ENCODE measurements at places on chromosomes 1 and 21.

DNA sequence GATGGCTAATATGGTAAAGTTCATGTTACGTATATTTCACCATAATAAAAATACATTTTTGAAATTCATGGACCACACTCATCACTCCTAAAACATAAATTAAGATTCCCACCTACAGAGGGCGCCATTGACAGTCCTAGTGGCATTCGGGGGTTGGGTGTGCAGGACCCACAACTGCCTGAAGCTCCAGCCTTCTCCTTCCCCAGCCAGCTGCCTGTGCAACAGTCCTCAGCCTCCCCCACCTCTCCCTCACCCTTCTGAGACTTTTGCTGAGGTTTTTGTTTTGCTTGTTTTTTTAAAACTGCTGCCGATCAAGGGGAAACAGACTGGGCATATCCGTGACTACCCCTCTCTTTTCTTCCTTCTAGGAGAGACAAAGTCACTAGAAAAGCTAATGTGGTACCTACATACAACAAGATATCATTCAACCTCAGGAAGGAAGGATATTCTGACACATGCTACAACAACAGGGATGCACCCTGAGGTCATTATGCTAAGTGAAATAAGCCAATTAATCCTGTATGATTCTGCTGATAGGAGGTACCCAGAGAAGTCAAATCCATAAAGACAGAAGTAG is 9.2 kb upstream of the EVA1C start:
- DNase-seq: peak; percentile 56

- DNase-seq: no peak
Measured at GRCh38 chr1:78250201-78250600, 204.4 kb downstream of the GIPC2 start.

- DNase-seq: peak; percentile 29
Measured at GRCh38 chr1:232353001-232353400, 276.9 kb downstream of the SIPA1L2 start.

- DNase-seq: no peak
Measured at GRCh38 chr1:208763971-208764370, 519.8 kb upstream of the PLXNA2 start.

GRCh38 chr1:28592321-28593071 is 431 bp downstream of the RAB42 start:
- no peak for DNase-seq

DNA sequence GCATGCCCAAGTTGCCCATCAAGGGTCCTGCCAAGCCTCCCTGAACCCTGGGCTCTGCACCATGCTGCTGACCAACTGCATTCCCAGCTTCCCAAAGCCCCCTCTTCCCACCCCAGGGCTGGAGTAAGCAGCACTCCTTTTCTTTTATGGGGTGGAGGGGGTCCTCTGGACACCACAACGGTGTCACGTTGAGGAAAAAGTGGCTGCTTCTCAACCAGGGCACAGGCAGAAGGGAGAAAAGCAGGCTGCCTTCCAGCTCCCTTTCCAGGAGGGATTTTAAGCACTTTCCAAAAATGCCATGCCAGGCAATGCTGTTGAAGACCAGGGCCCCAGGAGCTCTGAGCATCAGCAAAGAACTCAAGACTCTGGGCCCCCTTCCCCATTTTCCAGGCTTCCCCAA is 691 bp downstream of the RIMS3 start:
- no peak for DNase-seq
